Motor neuron (in vitro differentiated cells): ENCODE measurements at places on chromosomes 5 and 9. TPM values are rescaled to one million over a fixed set of nuclear protein-coding genes. Genes with fewer than 3 reads are reported as not detected.
A peak's percentile ranks its signal among the peaks of the same experiment; 100 is the strongest.

- no peak for ATAC-seq
Observed at GRCh38 chr5:172109749-172110148, 78.3 kb downstream of the STK10 start.

DNA sequence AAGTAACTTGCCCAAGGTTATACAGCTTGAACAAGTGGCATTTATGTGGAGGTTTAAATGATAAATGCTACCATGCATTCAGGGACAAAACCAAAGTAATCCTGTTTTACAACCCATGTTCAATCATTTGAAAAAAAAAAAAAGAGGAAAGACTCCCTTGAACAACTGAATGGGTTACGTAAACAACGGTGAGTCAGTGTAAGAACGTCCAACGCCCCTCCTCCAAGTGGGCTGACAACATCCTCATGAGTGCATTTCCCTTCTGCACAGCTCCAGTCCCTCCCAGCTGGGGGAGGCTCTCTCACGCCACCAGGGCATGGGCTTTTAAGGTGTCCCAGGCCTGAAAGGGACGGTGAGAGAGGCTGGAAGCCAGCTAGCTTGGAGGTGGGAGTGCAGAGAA is 90.0 kb downstream of the PRRT1B start:
- ATAC-seq = peak; percentile 96

The GCNT4 gene
- 2.5 and 2.9 TPM in 2 replicates for total RNA-seq

DNA sequence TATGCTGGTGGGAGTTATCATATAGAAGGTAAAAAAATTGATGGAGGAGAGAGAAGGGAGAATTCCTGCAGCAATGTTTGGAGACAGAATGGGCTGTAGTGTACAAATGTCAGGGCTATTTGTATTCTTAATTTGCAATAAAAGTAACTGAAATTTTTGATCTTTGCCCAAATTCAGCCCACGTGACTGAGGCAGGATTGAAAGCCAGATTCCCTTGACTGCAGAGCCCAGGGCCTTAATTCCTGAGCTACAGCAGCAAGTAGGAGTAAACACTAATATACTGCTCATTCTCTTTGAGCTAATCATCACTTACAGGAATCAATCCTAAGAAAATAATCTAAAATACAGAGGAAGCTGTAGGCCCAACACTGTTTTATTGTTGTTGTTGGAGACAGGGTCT is 5.2 kb upstream of the ANXA6 start:
- no peak for ATAC-seq

- no peak for ATAC-seq
Observed at GRCh38 chr5:73422164-73422563, 26.4 kb downstream of the FOXD1 start.

DNA sequence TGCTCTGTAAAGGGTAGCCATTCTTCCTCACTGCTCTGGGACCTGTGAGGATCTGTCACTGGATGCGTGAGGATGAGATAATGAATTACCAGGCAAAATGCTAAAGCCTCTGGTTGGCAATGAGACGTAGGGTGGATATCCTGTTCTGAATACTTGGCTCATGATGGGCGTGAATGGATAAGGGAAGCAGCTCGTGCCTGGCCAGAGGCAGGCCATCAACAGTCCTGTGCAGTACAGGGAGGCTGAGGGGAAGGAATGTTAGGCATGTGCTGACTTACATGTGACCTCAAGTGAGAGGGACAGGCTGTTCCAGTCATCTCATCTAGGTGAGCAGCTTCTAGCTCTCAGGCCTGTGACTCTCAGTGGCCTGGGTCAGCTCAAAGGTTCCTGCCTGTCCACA is 172.8 kb downstream of the CARTPT start:
- ATAC-seq = peak; percentile 97

GRCh38 chr5:115524199-115524847 is 20.3 kb downstream of the FEM1C start:
- no peak for ATAC-seq

GRCh38 chr5:58274191-58274590 is 185.7 kb downstream of the PLK2 start:
- ATAC-seq = no peak

The CTSV gene
- 1.3 and 1.5 TPM in 2 replicates for total RNA-seq

DNA sequence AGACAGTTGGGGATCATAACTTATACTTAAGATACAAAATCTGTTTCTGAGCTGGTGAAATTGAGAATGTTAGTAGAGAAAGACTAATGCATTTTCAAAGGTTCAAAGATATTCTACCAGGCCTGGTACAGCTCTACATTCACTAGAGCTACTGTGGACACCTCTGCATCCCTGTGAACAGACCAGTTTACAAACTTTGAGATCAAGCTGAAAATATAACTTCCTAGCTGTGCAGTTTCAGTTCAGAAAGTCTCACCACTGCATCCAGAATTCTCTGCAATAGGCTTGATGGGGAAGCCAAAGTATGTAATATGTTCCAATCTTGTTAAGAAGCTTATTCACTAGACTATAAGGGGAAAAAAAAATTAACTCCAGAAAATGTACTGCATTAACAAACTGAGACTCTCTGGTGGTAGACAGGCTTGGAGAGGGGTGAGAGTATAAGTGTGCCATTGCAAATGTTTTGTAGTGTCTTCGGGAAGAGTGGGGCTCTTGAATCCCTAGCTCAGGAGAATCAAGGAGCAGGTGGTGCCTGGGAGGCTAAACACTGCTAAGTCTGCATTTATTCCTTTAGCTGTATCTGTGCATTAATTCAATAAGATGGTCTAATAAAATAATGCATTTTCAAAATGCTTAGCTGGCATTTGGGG is 671.9 kb downstream of the NR2F1-AS1 start:
- peak; percentile 45 for ATAC-seq

The SYNPO gene
- 0.27 and 0.50 TPM in 2 replicates for total RNA-seq

The TMC1 gene
- total RNA-seq = 0.41 and 0.71 TPM in 2 replicates

GRCh38 chr5:74067748-74068541 is 441.9 kb downstream of the ARHGEF28 start:
- no peak for ATAC-seq

The EXD3 gene
- total RNA-seq = 8.6 and 10.2 TPM in 2 replicates

GRCh38 chr5:115452536-115453235 is 91.9 kb downstream of the FEM1C start:
- no peak for ATAC-seq

The TSLP gene
- 1.2 and 1.9 TPM in 2 replicates for total RNA-seq

The LTC4S gene
- total RNA-seq = 1.6 TPM in 1 of 2 replicates, not detected in the other

- no peak for ATAC-seq
Observed at GRCh38 chr5:87383216-87383615, 29.5 kb downstream of the CCNH start.

The GARIN3 gene
- 0.47 and 0.49 TPM in 2 replicates for total RNA-seq

- ATAC-seq = no peak
Observed at GRCh38 chr5:144581044-144581443, 410.4 kb downstream of the KCTD16 start.

The GPR151 gene
- total RNA-seq = 0.22 and 0.44 TPM in 2 replicates

DNA sequence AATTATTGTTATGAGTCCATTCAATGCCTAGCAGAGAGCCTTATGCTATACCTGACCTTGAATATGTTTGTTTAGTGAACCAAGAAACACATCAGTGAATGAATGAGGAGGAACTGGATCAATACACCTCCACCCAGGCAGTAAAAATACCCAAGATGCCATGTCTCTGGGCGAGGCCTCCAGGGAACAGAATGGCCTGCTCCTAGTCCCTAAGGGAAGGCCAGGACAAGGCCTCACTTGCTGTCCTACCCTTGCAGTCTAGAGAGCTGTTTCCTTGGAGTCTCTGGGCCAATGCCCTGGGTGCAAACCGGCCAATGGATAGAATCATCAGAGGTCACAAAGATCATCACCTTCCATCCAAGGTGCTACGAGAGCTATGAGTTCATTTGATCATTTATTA is 26.1 kb downstream of the TNIP1 start:
- no peak for ATAC-seq

DNA sequence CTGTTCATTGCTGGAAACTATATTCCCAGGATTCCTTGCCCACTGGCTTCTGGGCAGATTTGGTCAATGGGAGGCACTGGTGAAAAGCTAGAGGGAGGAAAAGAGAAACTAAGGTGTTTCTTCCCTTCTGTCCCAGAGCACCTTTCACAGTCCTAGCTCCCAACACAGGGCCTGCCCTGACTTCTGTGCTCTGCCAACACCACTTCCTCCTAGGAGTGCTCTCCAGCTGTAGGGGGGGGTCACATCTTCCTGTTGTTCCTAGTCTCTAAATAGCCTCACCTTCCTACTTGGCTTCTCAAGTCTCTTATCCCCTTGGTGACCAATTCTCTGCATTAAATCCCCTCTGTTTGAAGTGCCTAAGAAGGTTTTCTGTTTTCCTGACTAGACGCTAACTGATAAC is 115.4 kb downstream of the ADRB2 start:
- no peak for ATAC-seq

The DMRTA1 gene
- 0.09 and 0.27 TPM in 2 replicates for total RNA-seq

GRCh38 chr5:168646335-168646734 is 67.2 kb upstream of the PANK3 start:
- ATAC-seq = no peak

GRCh38 chr9:6383551-6384225 is 29.3 kb upstream of the UHRF2 start:
- peak; percentile 97 for ATAC-seq

DNA sequence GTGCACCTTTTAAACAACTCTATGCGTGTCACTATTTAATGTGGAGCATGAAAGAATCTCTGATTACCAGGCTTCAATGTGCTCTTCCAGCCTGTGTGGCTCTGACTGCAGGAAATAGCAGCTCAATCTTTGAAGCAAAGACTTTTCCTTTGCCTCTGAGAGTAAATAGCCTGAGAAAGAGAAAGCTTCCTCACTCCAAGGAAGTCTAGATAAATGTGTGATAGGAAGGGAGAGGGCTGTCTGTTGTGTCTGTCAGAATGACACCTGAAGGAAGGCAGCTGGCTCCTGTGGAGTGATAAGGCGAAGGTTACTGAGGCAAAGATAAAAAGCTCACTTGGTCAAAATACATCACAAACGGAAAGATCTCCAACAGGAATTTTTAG is 205.3 kb upstream of the HAPLN1 start:
- peak; percentile 49 for ATAC-seq

GRCh38 chr5:69083412-69083811 is 10.4 kb upstream of the SLC30A5 start:
- ATAC-seq = peak; percentile 60

The HTR4 gene
- total RNA-seq = 0.20 TPM in 1 of 2 replicates, not detected in the other

GRCh38 chr9:133897675-133898074 is 94.4 kb downstream of the VAV2 start:
- no peak for ATAC-seq

GRCh38 chr5:79844571-79844970 is 146.5 kb downstream of the MTX3 start:
- no peak for ATAC-seq

DNA sequence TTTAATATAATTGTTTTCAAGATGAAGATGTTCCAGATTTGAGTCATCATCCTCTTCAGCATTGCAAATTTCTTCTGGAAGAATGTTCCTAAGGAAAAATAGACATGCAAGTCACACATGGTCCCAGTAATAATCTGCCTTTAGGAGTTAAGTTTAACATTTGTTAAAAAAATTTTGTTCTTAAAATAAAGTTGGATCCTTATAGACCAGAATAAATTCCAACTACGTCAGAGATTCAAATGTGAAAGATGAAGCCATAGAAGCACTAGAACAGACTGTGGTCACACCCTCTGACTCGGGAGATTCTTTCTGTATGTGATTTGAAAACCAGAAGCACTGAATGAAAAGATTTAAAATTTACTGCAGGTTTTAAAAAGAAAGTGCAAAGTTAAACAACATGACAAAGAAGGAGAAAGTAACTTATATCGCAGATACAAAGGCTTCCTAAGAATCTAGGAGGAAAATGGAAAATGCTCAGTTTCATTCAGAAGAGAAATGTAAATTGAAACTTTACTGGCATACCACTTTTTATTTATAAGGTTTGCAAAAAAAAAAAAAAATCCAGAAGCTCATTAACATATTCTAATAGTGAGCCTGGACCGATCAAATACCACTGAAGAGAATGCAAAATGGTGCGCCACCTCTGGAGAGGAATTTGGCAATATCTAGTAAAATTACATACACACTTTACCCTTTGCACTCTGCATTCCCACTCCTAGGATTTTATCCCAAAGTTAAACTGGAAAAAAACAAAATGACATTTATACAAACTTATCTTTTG is 14.3 kb upstream of the ASPN start:
- ATAC-seq = peak; percentile 94

DNA sequence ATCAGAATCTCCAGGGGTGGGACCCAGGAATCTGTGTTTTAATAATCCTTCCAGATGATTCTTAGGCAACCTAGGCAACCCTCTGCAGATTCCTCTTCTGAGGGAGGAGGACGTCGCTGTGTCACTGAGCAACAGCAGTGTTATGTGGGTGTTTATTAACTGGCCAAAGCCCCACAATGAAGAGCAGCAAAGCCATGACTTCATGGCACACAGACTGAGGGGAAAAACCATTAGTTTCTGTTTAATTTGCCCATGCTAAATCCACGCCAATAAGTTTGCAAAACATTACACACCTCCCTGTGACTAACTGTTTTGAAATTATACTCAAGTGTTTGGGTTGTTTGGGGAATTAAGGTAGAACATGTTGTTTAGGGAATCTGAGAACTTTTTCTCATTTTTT is 83.7 kb upstream of the TMED7 start:
- no peak for ATAC-seq

GRCh38 chr5:170711300-170711699 is 72.2 kb upstream of the GABRP start:
- ATAC-seq = no peak

- no peak for ATAC-seq
Observed at GRCh38 chr5:150035139-150035895, 34.8 kb downstream of the HMGXB3 start.

DNA sequence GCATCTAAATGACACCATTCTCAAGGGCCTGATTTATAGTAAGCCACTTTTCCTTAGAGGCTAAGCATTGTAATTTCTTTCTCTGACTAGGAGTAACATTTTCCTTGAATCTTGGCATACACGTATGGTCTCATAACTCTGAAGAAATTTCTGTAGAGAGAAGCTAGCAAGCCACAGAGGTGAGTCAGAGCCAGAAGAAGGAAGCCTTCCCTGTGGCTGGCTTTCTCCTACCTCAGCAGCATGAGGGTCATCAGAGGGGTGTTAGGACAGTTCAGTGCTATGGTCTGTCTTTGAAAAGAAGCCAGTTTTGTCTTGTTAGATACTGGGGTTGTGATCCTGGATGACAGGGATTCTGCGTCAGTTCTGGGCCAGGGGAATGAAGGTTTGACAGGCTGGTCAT is 3.2 kb downstream of the SNX30 start:
- no peak for ATAC-seq

GRCh38 chr9:123584202-123585176 is 228.5 kb downstream of the CRB2 start:
- ATAC-seq = peak; percentile 43

- peak; percentile 8 for ATAC-seq
Observed at GRCh38 chr9:70420441-70421271, 6.2 kb upstream of the KLF9 start.

GRCh38 chr9:124779368-124780059 is 2.6 kb downstream of the OLFML2A start:
- ATAC-seq = peak; percentile 49

GRCh38 chr5:157689942-157690689 is 18.8 kb downstream of the C5orf52 start:
- ATAC-seq = no peak

GRCh38 chr5:179697108-179697507 is 1.7 kb upstream of the CANX start:
- ATAC-seq = no peak

The ACOT12 gene
- 0.33 and 0.53 TPM in 2 replicates for total RNA-seq
